ENCODE measurements at places on chromosomes 13 and 19. TPM values are rescaled to one million over a fixed set of nuclear protein-coding genes. Genes with fewer than 3 reads are reported as not detected.

GRCh38 chr19:48645620-48646000, 377 bp downstream of the CA11 start:
- H3K36me3 ChIP-seq: no peaks in the 10 kb centered on the region
- no peaks in the 10 kb centered on the region for H3K27me3 ChIP-seq
- H3K27ac ChIP-seq: peak overlapping the region; percentile 94
- DNase-seq: no peak
- peaks cover 49% of the 10 kb centered on the region for H3K4me1 ChIP-seq
- peak overlapping the region; percentile 95 for H3K4me3 ChIP-seq

POSTN gene
- total RNA-seq: not detected

GRCh38 chr19:35488677-35489076, 1.6 kb downstream of the KRTDAP start:
- H3K27me3 ChIP-seq: peaks cover 21% of the 10 kb centered on the region
- H3K4me1 ChIP-seq: no peaks in the 10 kb centered on the region
- no peaks in the 10 kb centered on the region for H3K36me3 ChIP-seq
- no peak overlapping the region for H3K4me3 ChIP-seq
- H3K27ac ChIP-seq: no peak overlapping the region

GRCh38 chr13:46142776-46143175, 37.9 kb upstream of the CPB2 start:
- peaks cover 31% of the 10 kb centered on the region for H3K36me3 ChIP-seq

- H3K36me3 ChIP-seq: no peaks in the 10 kb centered on the region
- peaks cover 3% of the 10 kb centered on the region for H3K4me1 ChIP-seq
- H3K27ac ChIP-seq: no peak overlapping the region
- peaks cover 4% of the 10 kb centered on the region for H3K27me3 ChIP-seq
Measured at GRCh38 chr13:33341861-33342452, 56.4 kb upstream of the STARD13 start.

DNA sequence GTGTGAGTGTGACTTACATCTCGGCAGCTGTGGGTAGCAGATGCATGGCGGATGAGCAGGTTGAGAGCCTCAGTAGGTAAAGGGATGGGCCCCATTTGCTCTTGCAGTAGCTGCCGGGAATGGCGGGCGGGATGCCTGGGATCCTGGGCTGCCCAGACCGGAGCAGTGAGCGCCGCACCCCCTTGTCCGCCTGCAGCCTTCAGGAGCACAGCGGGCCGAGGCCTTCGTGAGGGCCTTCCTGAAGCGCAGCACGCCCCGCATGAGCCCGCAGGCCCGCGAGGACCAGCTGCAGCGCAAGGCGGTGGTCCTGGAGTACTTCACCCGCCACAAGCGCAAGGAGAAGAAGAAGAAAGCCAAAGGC, 4.1 kb downstream of the POP4 start:
- no peak overlapping the region for H3K4me3 ChIP-seq
- DNase-seq: no peak
- peaks cover 62% of the 10 kb centered on the region for H3K36me3 ChIP-seq
- H3K27me3 ChIP-seq: no peaks in the 10 kb centered on the region
- peaks cover 40% of the 10 kb centered on the region for H3K4me1 ChIP-seq

DNA sequence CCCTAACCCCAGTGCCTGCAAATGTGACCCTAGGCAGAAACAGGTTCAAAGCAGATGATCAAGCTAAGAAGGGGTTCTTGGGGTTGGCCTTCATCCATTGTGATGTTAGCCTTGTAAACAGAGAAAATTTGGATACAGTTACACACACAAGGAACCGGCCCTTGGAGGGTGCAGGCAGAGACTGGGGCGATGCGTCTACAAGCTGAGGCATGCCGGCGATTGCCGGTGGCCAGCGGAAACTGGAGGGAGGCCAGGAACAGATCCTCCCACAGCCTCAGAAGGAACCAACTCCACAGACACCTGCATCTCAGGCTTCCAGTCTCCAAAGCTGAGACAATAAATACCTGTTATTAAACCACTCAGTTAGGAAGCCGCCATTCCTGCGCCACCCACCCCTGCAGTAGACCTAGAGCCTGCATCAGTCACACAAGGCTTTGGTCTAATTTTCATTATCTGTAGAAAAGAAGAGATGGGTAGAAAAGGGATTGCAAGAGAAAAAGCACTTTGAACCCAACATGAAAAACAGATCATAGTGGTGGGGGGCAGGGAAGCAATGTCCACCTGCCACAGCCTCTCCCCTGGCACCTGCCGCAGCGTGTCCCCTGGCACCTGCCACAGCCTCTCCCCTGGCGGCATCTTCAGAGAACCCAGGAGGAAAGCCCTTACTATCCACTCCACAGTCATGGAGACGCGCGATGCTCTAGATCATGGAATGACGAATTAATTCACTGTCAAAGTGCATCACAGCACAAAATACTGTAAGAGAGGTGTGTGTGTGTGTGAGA, 119.7 kb upstream of the SOX1 start:
- H3K4me1 ChIP-seq: peaks cover 1% of the 10 kb centered on the region
- peaks cover 12% of the 10 kb centered on the region for H3K27me3 ChIP-seq
- no peak for DNase-seq
- H3K4me3 ChIP-seq: no peak overlapping the region
- H3K36me3 ChIP-seq: no peaks in the 10 kb centered on the region

LILRA1 gene
- not detected for total RNA-seq

FFAR1 gene
- not detected for total RNA-seq

- no peaks in the 10 kb centered on the region for H3K27me3 ChIP-seq
- no peak for DNase-seq
- peaks cover 31% of the 10 kb centered on the region for H3K36me3 ChIP-seq
Measured at GRCh38 chr13:102825921-102826706, 19.7 kb upstream of the ERCC5 start.

ZNF816 gene
- total RNA-seq: 21.6 TPM

DNA sequence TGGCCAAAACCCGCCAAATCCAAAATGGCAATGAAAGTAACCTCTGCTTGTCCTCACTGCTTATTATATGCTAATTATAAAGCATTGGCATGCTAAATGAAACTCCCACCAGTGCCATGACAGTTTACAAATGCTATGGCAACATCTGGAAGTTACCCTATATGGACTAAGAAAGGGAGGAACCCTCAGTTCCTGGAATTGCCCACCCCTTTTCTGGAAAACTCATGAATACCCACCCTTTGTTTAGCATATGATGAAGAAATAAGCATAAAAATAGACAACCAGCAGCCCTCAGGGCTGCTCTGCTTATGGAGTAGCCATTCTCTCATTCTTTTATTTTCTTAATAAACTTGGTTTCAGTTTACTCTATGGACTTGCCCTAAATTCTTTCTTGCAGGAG, 269.8 kb downstream of the OLFM4 start:
- H3K36me3 ChIP-seq: no peaks in the 10 kb centered on the region
- no peaks in the 10 kb centered on the region for H3K4me1 ChIP-seq
- H3K4me3 ChIP-seq: no peak overlapping the region
- no peak overlapping the region for H3K27ac ChIP-seq
- H3K27me3 ChIP-seq: no peaks in the 10 kb centered on the region
- no peak for DNase-seq

DNA sequence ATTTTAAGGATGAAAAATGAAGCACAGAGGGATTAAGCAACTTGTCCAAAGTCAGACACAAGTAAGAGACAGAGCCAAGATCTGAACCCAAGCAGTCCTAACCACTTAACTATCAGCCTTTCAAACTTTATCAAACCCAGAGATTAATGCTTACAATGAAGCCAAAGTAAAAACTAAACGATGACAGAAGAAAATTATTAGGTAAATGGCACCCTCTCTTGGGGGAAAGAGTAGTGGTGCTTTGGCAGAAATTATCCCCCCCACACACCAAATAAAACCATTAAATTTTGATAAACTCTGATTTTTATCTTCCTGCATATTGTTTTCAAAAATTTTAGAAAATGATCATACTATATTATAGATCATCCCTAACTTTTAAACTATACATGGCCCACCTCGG, 329.2 kb downstream of the SLC7A1 start:
- no peak overlapping the region for H3K27ac ChIP-seq
- DNase-seq: no peak
- H3K4me3 ChIP-seq: no peak overlapping the region
- peaks cover 7% of the 10 kb centered on the region for H3K36me3 ChIP-seq

DNA sequence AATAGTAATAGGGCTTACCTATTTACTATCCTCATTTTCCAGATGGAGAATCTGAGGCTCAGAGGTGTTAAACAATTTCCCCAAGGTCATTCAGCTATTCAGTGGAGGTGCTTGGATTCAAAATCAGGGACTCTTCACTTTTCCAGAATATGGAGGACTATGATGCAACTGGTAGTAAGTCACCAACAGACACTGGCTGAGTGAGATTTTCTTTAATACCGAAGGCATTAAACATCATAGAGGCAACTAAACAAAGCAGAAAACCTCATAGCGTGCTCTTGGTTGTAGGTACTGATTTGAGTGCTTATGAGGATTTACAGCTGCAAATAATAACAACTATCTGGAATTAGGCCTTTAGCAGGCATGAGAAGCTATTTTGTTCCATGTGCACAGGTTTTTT, 134.4 kb downstream of the DLEU7 start:
- H3K27me3 ChIP-seq: no peaks in the 10 kb centered on the region
- no peak overlapping the region for H3K27ac ChIP-seq
- H3K4me3 ChIP-seq: no peak overlapping the region

DNA sequence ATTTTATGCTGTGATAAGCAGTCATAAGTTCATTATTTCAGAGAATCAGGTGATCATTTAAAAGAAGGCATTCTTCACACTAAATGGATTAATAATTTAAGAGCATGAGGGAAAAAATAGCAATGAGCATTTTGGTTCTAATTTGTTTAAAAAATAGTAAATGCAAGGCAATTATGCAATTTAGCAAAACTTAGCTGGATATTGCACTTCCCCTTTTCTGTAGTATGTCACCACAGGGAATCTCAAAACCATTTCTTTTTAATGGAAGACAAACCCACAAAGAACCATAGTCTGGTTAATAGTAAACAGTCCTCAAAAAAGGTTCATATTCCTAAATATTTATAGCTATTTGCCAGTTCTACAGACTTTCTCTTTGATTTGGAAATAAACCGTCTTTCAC, 30.2 kb downstream of the COG6 start:
- H3K27ac ChIP-seq: no peak overlapping the region
- no peak overlapping the region for H3K4me3 ChIP-seq
- no peaks in the 10 kb centered on the region for H3K27me3 ChIP-seq
- H3K36me3 ChIP-seq: peaks cover 27% of the 10 kb centered on the region
- no peaks in the 10 kb centered on the region for H3K4me1 ChIP-seq

GRCh38 chr13:52127378-52127777, 1.5 kb downstream of the NEK5 start:
- DNase-seq: no peak
- peaks cover 12% of the 10 kb centered on the region for H3K4me1 ChIP-seq
- H3K27ac ChIP-seq: no peak overlapping the region
- no peaks in the 10 kb centered on the region for H3K27me3 ChIP-seq
- no peak overlapping the region for H3K4me3 ChIP-seq

ZNF681 gene
- 10.8 TPM for total RNA-seq

- H3K4me1 ChIP-seq: peaks cover 29% of the 10 kb centered on the region
- H3K4me3 ChIP-seq: no peak overlapping the region
- no peaks in the 10 kb centered on the region for H3K27me3 ChIP-seq
- no peak overlapping the region for H3K27ac ChIP-seq
Measured at GRCh38 chr19:16064209-16064889, 11.9 kb upstream of the TPM4 start.

DNA sequence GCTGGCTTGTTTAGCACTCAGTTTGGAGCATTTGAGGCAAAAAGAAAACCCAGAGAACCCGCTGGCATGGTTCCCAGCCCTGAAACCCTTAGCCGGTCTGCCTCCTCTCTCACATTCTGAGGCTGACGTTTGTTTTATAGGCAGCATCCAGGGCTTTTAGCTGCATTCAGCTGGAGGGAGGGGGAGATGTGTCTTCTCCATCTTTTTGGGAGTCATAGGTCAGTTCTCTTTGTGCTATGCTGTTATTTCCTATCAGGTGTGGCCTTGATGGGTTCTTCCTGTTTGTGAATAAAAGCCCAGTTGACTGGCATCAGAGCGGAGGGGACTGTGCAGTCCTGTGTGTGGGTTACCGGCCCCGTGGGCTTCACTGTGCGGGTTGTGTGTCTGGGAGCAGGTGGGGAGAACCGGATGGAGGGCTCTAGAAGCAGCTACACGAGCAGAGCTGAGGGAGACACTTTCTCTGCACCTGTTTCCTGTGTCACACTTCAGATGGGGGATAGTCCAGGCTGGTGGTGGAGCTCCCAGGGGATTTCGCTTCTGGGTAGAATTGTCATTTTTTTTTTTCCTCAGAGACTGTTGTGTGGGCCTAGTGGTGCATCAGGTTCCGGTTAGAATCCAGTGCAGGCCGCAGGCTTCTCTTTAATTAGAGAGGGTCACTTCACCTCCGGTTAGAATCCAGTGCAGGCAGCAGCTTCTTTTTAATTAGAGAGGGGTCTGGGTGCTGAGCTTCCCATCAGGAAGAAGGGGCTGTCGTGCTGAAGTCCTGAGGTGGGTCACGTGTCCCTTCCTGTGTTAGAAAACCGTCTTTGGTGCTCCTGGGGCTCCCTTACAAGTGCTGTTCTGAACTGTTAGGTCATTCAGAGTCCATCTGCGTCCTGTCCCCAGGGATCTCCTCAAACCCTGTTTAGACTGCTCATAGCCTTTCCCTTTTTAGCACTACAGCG, 69.6 kb downstream of the ARHGEF7 start:
- no peaks in the 10 kb centered on the region for H3K27me3 ChIP-seq
- peak overlapping the region; percentile 86 for H3K4me3 ChIP-seq
- H3K4me1 ChIP-seq: peaks cover 99% of the 10 kb centered on the region

GRCh38 chr19:43527860-43528622, 1.0 kb upstream of the ETHE1 start:
- H3K27me3 ChIP-seq: no peaks in the 10 kb centered on the region
- no peak for DNase-seq
- peak overlapping the region; percentile 58 for H3K4me3 ChIP-seq
- peaks cover 36% of the 10 kb centered on the region for H3K4me1 ChIP-seq
- H3K27ac ChIP-seq: peak overlapping the region; percentile 56

PHF11 gene
- total RNA-seq: 121 TPM

DNA sequence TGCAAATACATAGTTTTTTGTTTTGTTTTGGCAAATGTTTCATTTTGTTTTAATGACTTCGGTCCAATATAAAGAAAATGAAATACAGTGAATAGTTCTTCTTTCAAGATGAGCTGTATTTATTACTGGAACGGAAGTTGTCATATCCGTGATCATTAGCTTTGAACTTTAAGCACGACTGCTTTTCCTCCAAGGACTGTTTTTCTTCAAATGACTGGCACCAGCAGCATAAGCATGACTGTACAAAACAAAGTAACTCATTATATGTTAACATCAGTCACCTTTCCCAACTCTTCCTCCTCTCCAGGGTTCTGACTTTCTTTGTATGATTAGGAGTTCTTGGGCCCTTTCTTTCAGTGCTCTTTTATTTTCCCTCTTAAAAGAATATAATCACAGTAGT, 20.5 kb downstream of the EDNRB start:
- peaks cover 4% of the 10 kb centered on the region for H3K27me3 ChIP-seq
- H3K36me3 ChIP-seq: no peaks in the 10 kb centered on the region
- no peak for DNase-seq
- H3K27ac ChIP-seq: no peak overlapping the region
- H3K4me1 ChIP-seq: no peaks in the 10 kb centered on the region
- H3K4me3 ChIP-seq: no peak overlapping the region

- H3K4me3 ChIP-seq: peak within 1 kb of the TSS; percentile 23
- peaks cover 10% of the 10 kb centered on the region for H3K36me3 ChIP-seq
- no peak within 1 kb of the TSS for H3K27ac ChIP-seq
- DNase-seq: no peak
Measured at GRCh38 chr19:10010247-10010691, at the start of gene COL5A3. Gene COL5A3, minus strand, starts transcription at chr19:10010504. Its CDS starts 119 bp downstream, at chr19:10010385.

- no peak overlapping the region for H3K4me3 ChIP-seq
- no peaks in the 10 kb centered on the region for H3K27me3 ChIP-seq
- no peak for DNase-seq
- no peak overlapping the region for H3K27ac ChIP-seq
- H3K4me1 ChIP-seq: peaks cover 29% of the 10 kb centered on the region
- peaks cover 13% of the 10 kb centered on the region for H3K36me3 ChIP-seq
Measured at GRCh38 chr13:27130223-27130978, 41.2 kb downstream of the USP12 start.

- no peak overlapping the region for H3K27ac ChIP-seq
- peaks cover 3% of the 10 kb centered on the region for H3K36me3 ChIP-seq
- H3K4me1 ChIP-seq: peaks cover 11% of the 10 kb centered on the region
Measured at GRCh38 chr13:49022472-49023144, 46.9 kb downstream of the FNDC3A start.

All from naive thymus-derived CD8-positive, alpha-beta T cell (primary cell).